ENCODE measurements at places on chromosomes 6 and 20. TPM values are rescaled to one million over a fixed set of nuclear protein-coding genes. Genes with fewer than 3 reads are reported as not detected.

Gene TRDN
- 1.3 TPM for total RNA-seq

Gene IER3
- total RNA-seq, result 40.1 TPM

Gene PCK1
- 4.7 TPM for total RNA-seq

Gene ELOVL4
- 9.1 TPM for total RNA-seq

Gene OR2J3
- not detected for total RNA-seq

Gene LGSN
- not detected for total RNA-seq

Gene TMEM244
- total RNA-seq, result not detected

Gene NTSR1
- not detected for total RNA-seq

Gene TNFRSF6B
- total RNA-seq, result not detected

Gene ENPP1
- total RNA-seq, result 12.9 TPM

Gene PNLDC1
- total RNA-seq, result 0.17 TPM

Gene MLN
- total RNA-seq, result 0.65 TPM

Gene TMEM200A
- total RNA-seq, result 18.4 TPM

Gene MAVS
- 44.5 TPM for total RNA-seq

Gene CFAP206
- 5.0 TPM for total RNA-seq

Gene DUSP22
- 20.2 TPM for total RNA-seq

Gene SLC25A27
- total RNA-seq, result 18.1 TPM

Gene NOX3
- not detected for total RNA-seq

Gene ERVFRD-1
- not detected for total RNA-seq

Measured in type B pancreatic cell (in vitro differentiated cells).